Stimulated activated CD8-positive, alpha-beta memory T cell treated with anti-CD3 and anti-CD28 coated beads, Interleukin-4, amount 100 ng/mL, for 1 hour (primary cell): ENCODE measurements at places on chromosomes 12 and 14.

GRCh38 chr14:24079491-24080141, 8.3 kb downstream of the CPNE6 start:
- DNase-seq, result no peak

- DNase-seq, result no peak
These were observed 71.4 kb upstream of the SRSF5 start for GRCh38 chr14:69695322-69696203.

DNA sequence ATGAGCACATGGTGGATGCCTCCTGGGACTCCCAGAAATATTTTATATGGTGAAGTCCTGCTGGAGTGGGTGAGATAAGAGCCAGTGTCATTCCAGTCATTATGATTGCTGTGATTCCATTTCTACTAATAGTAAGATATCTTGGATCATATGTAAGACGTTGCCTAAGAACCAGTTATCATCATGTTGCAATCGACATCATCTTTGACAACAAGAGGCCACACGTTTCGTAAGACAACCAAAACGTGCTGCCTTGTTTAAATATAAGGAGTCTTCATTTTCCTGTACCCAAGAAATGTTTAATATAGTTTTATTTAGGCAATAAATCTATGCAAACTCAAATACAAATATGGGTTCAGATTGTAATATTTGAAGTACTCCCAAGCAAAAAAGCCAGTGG, 58.4 kb downstream of the SPTSSA start:
- no peak for DNase-seq

- no peak for DNase-seq
These were observed 75.9 kb upstream of the ANO2 start for GRCh38 chr12:6020930-6021329.

- no peak for DNase-seq
These were observed 6.4 kb downstream of the KTN1 start for GRCh38 chr14:55586411-55586810.

DNA sequence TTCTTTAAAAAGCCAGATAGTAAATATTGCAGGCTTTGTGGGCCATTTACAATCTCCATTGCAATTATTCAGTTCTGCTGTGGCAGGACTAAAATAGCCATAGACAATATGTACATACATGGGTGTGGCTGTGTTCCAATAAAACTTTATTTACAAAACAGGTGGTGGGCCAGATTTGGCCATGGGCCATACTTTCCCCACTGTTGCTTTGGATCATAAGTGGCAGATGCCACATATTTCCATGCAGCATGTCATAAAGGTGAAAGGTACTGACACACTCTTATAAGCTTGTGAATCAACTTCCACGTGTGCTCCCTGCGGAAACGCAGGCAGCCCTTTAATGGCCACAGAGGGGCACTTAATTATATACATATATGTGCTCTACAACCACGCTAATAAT, 244.4 kb upstream of the FOXN3 start:
- no peak for DNase-seq

- no peak for DNase-seq
These were observed 36.4 kb downstream of the EPS8 start for GRCh38 chr12:15752785-15753184.

DNA sequence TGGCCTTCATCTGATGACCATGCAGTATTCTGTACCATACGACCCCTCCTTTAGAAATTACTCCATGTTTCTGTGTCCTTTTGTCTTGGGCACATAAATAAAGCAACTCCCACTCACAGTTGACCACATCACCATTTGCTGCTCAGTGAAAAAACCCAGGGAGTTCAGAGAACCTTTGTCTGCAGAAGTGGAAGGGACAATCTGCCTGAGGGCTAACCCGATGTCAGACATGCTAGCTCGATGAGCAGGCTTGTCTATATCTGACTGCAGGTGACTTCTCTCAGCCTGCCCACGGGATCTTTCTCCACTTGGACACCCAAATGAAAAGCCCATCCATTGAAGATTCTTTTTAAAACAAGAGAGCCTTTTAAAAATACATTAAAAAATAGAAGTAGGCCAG, 45.7 kb upstream of the GRIP1 start:
- DNase-seq, result no peak

GRCh38 chr14:103930051-103930604, 1.9 kb downstream of the TDRD9 start:
- DNase-seq, result no peak

DNA sequence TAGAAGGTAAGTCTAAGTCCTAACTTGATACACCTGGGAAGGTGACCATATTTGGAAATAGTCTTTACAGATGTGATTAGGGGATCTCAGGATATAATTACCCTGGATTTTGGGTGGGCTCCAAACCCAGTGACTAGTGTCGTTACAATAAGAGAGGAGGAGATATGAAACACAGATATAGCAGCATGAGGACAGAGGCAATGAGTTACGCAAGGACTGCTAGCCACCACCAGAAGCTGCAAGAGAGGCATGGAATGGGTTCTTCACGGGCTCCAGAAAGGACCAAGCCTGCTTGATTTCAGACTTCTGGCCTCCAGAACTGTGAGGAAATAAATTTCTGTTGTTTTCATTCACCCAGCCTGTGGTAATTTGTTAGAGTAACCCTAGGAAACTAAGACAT, 28.6 kb downstream of the FGFR1OP2 start:
- no peak for DNase-seq

DNA sequence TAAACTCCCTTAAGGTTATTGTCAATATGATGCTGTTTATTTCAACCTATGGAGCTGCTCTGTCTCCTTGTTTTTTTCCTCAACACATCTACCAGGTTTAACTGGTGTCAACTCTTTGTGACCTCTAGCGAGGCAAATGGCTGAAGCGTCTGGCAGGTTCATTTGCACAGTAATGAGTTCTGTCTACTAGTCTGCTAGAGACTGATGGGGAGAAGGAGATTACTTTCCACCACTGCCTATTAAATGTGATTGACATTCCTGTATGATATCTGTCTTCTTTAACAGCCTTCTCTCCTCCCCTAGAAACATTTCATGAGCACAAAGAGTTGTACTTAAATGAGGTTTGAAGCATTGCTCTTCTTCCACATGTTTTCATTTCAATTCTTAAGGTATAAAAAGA, 253.7 kb downstream of the SLC6A15 start:
- DNase-seq, result no peak

- DNase-seq, result no peak
These were observed 7.6 kb downstream of the EVL start for GRCh38 chr14:100072783-100073346.
